ENCODE measurements at places on chromosomes 5 and 9.
A peak's percentile ranks its signal among the peaks of the same experiment; 100 is the strongest.

- peak; percentile 64 for DNase-seq
Measured at GRCh38 chr5:32329395-32329834, 16.7 kb upstream of the MTMR12 start.

DNA sequence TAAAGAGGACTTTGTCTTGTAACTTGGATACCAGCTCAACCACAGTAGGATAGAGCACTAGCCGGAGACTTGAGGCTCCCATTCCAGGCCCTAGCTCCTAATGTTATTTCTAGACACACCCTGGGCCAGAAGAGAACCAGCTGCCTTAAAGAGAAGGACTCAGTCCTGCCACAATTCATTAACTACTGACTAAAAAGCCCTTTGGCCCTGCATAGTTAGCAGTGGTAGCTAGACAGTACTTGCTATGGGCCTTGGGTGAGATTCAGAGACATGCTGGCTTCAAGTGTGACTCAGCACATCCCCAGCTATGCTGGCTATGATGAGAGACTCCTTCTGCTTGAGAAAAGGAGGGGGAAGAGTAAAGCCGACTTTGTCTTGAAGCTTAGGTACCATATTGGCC is 47.3 kb downstream of the TMEM167A start:
- DNase-seq: no peak

- no peak for DNase-seq
Measured at GRCh38 chr5:172598251-172599203, 42.5 kb upstream of the NEURL1B start.

GRCh38 chr5:52961274-52961681 is 27.9 kb upstream of the ITGA2 start:
- DNase-seq: no peak

DNA sequence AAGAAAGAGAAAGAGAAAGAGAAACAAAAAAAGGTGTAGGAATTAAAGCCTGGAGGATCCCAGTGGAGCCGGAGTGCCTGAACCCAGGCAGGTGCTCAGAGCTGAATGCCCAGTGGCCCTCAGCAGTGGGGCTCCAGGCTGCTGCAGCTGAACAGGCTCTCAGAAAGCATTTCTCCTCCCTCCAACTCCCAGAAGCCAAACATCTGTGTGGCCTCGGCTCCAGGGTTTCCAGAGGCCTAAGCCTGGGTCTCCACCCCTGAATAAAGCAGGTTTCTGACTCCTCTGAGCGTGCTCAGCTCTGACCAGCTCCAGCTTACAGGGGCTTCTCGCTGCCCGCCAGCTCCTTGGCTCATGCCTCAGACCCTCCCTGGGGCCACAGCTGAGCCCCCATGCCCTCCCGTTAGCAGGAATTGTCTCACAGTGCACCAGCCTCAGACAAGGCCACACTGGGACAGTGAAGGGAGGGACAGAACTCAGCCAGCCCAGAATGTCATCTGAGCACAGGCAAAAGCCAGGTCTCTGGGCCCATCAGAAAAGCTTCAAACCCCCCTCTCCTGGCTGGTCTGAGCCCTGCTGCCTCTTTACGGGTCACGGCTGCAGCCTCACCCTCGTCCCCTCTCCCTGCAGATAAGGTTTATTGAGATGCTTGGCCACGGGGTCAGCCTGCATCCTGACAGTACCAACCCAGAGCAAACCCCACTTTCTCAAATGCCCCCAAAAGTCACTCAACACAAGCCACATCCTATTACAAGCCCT is 114.4 kb upstream of the PPP1R26 start:
- no peak for DNase-seq

GRCh38 chr9:130368631-130369103 is 76.1 kb upstream of the ASS1 start:
- no peak for DNase-seq

GRCh38 chr9:7622481-7622880 is 177.1 kb downstream of the DMAC1 start:
- DNase-seq: no peak

DNA sequence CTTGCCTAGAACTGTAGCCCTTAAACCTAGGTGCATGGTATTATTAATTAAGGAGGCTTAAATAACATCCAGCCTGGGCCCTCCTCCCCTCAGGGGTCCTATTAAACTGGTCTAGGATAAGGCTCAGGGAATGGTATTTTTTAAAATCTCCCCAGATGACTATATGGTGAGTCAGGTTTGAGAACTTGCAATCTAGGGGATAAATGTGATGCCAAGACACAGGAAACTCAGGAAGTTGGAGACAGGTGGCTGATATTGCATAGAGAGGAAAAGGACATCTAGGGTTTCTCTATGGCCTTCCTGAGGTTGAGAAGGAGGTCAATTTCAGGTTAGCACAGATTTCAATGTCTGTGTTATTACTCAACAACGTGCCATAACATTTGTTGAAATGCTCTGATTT is 581.0 kb downstream of the TLE1 start:
- no peak for DNase-seq

- DNase-seq: no peak
Measured at GRCh38 chr9:75063556-75064305, 24.2 kb downstream of the NMRK1 start.

DNA sequence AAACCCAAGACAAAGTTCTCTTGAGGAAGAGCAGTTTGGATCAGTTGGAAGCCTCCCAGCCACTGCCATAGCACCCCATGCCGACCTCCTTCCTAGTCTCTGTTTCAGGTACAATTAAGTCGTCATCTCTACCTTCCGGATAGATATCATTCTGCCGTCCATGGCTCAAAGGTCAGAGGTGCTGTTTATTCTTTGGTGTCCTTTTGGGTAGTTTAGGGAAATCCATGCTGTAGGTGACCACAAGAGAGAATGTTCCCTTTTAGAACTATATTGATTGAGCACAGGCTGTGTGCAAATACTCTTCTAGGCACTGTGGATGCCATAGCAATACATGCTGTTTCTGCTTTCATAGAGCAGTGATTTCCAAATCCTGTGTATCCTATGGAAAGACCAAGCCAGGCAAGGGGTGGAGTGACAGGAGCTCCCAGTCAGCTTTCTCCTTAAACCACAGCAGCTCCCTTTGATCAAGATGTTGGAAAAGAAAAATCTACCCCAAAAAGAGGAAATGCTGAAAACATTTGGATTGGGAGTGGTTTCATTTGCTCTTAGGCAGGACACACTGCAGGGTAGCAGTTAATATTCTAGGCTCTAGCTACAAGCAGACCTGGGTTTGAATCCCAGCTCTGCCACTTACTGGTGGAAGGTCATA is 127.9 kb downstream of the PALM2AKAP2 start:
- no peak for DNase-seq

DNA sequence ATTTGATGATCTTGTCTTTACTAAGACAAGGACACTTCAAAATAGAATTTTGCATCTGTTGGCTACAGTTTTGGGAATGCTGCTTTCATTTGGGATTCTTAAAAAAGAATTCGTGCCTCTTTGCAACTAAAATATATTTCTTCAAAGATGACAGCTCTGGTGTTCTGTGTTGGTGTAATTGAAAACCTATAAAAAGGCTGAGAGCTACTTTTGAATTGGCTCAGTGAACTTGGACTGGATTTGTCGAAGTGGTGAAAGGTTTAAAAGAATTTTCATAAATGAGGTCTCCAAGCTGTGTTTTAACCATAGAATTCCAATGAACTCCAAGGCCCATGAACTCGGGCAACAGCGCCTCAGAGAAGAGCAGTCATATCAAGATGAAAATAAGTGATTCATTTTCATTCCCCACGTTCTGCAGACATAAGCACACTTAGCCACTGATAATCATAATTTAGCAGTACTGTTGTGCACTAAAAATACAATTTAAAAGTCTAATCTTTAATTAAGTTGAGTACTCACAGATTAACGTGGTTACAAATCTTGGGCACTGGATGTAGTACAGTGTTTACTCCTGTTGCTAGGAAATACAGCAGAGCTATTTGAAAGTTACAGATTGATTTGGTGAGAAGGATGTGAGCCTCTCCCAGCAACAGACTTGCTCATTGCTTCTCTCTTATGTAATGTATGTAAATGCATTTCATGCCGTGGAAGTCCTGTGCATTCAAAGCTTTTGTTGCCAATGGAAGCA is 10.9 kb downstream of the SNCAIP start:
- no peak for DNase-seq

DNA sequence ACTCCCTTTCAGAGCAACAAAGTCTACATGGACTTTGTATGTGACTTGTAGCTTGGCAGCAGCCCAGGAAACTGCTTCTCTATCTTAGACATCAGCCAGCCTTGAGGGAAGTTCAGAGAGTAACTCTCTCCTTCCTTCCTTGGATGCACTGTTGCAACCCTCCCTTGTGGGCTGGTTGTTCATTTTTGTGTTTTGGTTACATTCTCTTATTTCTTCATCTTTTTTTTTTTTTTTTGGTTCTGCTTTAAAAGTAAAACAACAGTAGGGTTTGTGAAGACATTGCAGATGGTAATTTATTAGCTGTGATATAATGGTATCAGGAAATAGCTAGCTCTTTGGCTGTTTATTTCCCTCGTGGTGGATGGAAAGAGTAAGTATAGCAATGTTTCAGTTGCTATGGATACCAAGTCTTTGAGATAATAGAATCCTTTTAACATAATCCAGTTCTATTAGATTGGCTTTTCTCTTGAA is 97.9 kb upstream of the MAMDC2 start:
- no peak for DNase-seq

- DNase-seq: no peak
Measured at GRCh38 chr5:107539726-107540330, 130.9 kb downstream of the EFNA5 start.

GRCh38 chr5:118565335-118565971 is 422.9 kb downstream of the DTWD2 start:
- no peak for DNase-seq

- no peak for DNase-seq
Measured at GRCh38 chr9:80072451-80072850, 500.7 kb downstream of the TLE4 start.

- no peak for DNase-seq
Measured at GRCh38 chr5:83922699-83923098, 202.0 kb upstream of the HAPLN1 start.

GRCh38 chr5:137073189-137073588 is 425.9 kb downstream of the SPOCK1 start:
- DNase-seq: no peak

DNA sequence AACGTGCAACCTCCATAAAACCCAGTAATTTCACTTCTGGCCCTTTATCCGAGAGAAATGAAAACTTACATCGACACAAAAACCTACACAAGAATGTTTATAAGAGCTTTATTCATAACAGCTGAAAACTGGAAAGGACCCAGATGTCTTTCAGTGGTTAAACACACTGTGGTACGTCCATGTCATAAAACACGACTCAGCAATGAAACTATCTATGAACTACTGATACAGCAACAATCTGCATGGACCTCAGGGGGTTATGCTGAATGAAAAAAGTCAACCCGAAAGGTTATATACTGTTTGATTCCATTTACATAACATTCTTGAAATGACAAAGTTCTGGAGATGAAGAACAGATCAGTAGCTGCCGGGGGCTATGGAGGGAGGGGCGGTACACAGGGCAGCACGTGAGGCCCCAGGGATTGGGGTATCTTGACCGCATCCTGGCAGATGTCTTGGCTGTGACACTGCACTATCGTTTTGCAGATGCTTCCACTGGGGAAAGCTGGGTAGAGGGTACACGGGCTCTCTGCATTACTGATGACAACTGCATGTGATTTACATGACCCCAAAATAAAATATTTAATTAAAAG is 4.1 kb downstream of the CCDC127 start:
- DNase-seq: no peak

- DNase-seq: no peak
Measured at GRCh38 chr5:72238712-72239445, 81.2 kb downstream of the MRPS27 start.

DNA sequence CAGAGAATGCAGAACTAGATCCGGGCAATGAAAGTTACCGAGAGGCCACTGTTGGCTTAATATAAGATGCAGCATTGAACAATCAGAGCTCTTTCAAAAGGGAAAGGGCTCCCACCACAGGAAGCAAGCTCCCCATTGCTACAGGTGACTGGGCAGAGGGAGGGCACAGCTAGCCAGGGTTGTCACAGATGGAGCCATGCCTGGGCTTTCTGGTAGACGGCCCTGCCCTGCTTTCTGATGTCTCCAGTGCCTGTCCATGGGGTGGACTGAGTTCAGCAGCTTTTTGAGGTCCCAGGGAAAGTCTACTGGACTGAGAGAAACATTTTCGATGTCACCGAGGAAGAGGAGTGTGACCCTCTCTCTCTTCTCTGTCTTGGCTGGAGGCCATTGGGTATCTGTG is 14.1 kb downstream of the RGS3 start:
- no peak for DNase-seq

DNA sequence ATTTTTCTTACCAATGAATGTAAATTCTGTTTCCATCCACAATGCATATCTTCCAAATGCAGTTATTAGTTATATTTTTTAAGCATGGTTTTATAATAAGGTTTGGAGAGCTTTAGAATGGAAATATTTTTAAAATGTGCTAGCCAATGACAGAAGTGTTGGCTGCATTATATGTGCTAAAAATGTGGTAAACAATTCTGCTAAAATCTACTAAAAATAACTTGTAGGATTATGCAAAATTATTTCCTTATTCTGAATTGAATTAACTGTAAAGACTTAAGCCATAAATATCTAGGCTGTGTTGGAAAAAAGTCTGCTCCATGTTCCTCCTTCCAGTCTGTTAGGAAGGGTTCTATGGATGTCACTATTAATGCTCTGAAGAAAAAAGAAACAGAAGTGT is 503.3 kb downstream of the PRR16 start:
- DNase-seq: no peak

GRCh38 chr9:88411471-88411870 is 23.2 kb downstream of the SPIN1 start:
- no peak for DNase-seq

DNA sequence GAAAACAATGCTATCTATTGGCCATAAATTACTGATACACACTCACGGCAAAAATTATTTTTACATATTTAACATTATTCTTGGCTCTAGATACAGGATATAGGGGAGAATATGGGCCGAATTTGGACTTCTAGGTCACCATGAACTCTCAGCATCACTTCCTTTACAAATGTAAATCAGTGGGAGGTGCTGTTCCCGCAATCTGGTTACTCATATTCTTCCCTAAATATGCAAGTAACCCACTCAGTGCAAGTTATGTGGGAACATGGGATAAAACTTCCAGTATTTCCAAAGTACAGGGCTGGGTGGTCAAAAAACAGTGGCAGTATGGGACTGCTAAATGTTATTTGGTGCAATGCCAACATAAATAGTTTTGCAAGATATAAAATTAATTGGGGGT is 145.6 kb downstream of the PPP2R2B start:
- DNase-seq: no peak

GRCh38 chr9:69519470-69520240 is 152.5 kb downstream of the APBA1 start:
- no peak for DNase-seq

GRCh38 chr5:97010606-97011005 is 74.7 kb downstream of the LNPEP start:
- DNase-seq: no peak
